Endothelial cell (in vitro differentiated cells): ENCODE measurements at places on chromosomes 4 and X. TPM values are rescaled to one million over a fixed set of nuclear protein-coding genes. Genes with fewer than 3 reads are reported as not detected.
A peak's percentile ranks its signal among the peaks of the same experiment; 100 is the strongest.

GRCh38 chrX:147699061-147699460 is 212.7 kb upstream of the FMR1 start:
- peaks cover 1% of the 10 kb centered on the region for H3K27me3 ChIP-seq
- no peaks in the 10 kb centered on the region for H3K4me1 ChIP-seq
- DNase-seq, result no peak

DNA sequence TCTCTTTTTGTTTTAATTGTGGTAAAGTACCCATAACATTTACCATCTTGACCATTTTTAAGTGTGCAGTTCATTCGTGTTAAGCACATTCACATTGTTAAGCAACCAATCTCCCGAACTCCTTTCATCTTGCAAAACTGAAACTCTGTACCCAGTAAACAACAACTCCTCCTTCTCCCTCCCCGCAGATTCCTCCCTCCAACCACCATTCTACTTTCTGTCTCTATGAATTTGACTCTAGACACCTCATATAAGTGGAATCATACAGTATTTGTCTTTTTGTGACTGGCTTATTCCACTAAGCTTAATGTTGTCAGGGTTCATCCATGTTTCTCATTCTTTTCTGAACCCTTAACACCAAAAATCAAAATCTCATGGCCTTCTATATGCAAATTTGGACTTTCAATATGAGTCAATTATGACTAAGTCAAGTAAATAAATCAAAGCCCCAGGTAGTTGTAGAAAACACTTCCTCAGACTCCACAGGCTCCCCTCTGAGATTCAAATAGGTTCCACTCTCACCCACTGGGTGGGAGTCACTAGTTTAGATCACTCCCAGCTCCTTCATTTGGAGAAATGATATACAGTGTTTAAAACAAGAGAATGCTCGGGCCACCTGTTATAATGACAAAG is 9.8 kb upstream of the RTL5 start:
- H3K36me3 ChIP-seq, result peaks cover 37% of the 10 kb centered on the region
- no peak for DNase-seq
- H3K27ac ChIP-seq, result no peak overlapping the region
- no peaks in the 10 kb centered on the region for H3K4me1 ChIP-seq
- H3K27me3 ChIP-seq, result peaks cover 3% of the 10 kb centered on the region

GRCh38 chr4:106426069-106426468 is 57.5 kb upstream of the GIMD1 start:
- H3K27ac ChIP-seq, result no peak overlapping the region
- no peaks in the 10 kb centered on the region for H3K4me1 ChIP-seq
- DNase-seq, result no peak
- no peaks in the 10 kb centered on the region for H3K36me3 ChIP-seq

- DNase-seq, result no peak
- no peak overlapping the region for H3K27ac ChIP-seq
- H3K4me1 ChIP-seq, result peaks cover 9% of the 10 kb centered on the region
Observed at GRCh38 chrX:13340182-13340791, 20.4 kb upstream of the ATXN3L start.

- H3K4me3 ChIP-seq, result no peak overlapping the region
- no peaks in the 10 kb centered on the region for H3K27me3 ChIP-seq
- H3K4me1 ChIP-seq, result peaks cover 36% of the 10 kb centered on the region
- H3K27ac ChIP-seq, result peak overlapping the region; percentile 59
Observed at GRCh38 chr4:78297116-78297800, 240.1 kb downstream of the FRAS1 start.

DNA sequence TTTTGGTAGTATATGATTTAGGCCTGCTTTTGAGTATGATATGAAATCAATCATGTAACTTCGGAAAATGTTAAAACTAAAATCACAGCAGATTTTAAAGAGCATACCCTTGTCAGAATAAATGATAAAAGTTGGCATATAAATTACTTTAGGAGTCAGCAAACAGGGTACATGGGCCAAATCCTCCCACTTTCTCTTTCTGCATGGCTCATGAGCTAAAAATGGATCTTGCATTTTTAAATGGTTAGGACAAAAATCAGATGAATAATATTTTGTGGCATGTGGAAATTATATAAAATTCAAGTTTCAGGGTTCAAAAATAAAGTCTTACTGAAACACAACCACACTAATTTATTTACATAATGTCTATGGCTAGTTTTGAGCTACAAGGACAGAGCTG is 214.9 kb downstream of the GASK1B start:
- no peaks in the 10 kb centered on the region for H3K27me3 ChIP-seq
- H3K27ac ChIP-seq, result no peak overlapping the region

DNA sequence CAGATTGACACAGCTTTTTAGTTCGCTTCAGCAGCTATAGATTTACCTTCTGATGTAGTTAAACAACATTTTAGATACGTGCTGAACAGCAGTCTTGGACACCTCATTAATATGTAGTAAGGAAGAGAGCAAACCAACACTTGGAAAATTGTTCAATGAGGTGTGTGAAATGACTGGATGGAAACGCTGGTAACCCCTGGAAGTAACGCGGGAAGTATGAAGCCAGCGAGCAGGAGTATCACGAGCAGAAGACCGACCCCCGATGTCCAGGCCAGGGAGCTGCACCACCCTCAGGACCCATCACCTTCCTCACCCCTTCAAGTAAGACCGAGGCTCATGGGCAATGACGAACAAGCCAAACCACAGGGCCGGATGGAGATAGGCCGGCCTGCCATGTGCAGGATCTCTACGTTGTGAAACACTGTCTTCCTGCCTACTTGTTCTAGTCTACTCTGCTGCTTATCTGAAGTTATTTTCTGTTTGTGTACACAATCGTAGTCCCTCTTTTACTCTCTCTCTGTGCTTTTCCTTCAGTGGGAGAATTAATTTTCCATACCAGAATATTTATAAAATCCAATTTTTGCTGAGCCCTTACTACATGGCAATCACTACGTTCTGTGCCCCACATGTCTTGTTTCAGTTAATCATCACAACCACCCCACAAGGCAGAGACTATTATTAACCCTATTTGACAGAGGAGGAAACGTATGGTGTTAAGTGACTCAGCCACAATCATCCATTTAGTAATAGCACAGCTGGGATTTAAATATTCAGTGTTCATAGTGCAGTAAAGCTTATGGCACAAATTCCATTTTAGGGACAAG is 221.7 kb downstream of the APBB2 start:
- H3K27ac ChIP-seq, result no peak overlapping the region
- H3K27me3 ChIP-seq, result peaks cover 3% of the 10 kb centered on the region
- peaks cover 36% of the 10 kb centered on the region for H3K4me1 ChIP-seq

DNA sequence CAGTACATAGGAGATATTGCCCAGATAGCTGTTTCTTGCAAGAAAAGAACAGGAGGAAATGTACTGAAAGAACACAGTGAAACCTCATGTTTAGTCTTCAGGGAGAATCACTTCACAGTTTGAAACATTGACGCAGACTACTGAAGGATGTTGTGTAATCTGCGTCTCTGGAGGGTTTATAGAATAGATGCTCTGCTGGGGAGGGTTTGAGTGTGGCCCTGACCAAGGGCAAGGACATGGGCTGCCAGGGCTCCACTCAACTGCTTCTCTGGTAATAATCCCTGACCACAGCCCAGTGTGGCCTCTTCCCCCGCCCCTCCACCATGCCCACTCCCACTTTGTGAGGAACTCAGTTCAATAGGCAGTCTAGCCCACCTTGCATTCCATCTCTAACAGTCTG is 15.8 kb upstream of the ACE2 start:
- no peaks in the 10 kb centered on the region for H3K27me3 ChIP-seq
- H3K4me1 ChIP-seq, result no peaks in the 10 kb centered on the region
- no peaks in the 10 kb centered on the region for H3K36me3 ChIP-seq
- H3K27ac ChIP-seq, result no peak overlapping the region
- H3K4me3 ChIP-seq, result no peak overlapping the region

DNA sequence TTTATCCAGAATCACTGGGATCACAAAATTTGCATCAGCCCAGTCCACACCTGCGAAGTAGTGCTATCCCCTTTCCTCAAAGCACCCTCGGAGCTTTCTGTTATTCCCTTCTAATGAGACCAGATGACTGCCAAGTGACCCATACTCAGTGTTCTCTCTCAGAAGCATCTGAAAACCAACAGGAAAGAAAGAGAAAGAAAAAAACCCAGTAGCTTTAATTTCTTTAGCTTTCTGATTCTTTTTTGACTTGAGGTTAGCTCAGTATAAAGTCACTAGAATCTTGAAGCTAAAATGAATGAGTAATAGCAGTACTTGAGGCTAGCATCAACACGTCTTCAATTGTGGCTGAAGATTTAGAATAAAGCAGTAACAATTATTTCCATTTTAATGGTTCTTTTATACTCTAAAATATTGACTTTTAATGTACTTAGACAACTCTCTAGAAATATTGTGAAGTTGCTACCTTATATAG is 124.4 kb downstream of the ANK2 start:
- H3K4me1 ChIP-seq, result no peaks in the 10 kb centered on the region
- no peaks in the 10 kb centered on the region for H3K36me3 ChIP-seq
- no peaks in the 10 kb centered on the region for H3K27me3 ChIP-seq
- H3K27ac ChIP-seq, result no peak overlapping the region

- DNase-seq, result no peak
- H3K27ac ChIP-seq, result no peak overlapping the region
- H3K4me1 ChIP-seq, result peaks cover 20% of the 10 kb centered on the region
- H3K27me3 ChIP-seq, result no peaks in the 10 kb centered on the region
- H3K4me3 ChIP-seq, result no peak overlapping the region
- no peaks in the 10 kb centered on the region for H3K36me3 ChIP-seq
Observed at GRCh38 chr4:57100979-57101651, 9.1 kb downstream of the IGFBP7 start.

Gene GLUD2
- 0.46 TPM for total RNA-seq

Gene CYSLTR1
- 0.13 TPM for total RNA-seq

Gene PTCHD1
- total RNA-seq, result 0.87 TPM

Gene FAM47A
- not detected for total RNA-seq

Gene RTL9
- not detected for total RNA-seq

Gene TASL
- total RNA-seq, result not detected

Gene GPR50
- 1.1 TPM for total RNA-seq

Gene TRAM1L1
- 1.8 TPM for total RNA-seq

Gene HDX
- 9.4 TPM for total RNA-seq
